ENCODE measurements at places on chromosomes 12 and 14.

DNA sequence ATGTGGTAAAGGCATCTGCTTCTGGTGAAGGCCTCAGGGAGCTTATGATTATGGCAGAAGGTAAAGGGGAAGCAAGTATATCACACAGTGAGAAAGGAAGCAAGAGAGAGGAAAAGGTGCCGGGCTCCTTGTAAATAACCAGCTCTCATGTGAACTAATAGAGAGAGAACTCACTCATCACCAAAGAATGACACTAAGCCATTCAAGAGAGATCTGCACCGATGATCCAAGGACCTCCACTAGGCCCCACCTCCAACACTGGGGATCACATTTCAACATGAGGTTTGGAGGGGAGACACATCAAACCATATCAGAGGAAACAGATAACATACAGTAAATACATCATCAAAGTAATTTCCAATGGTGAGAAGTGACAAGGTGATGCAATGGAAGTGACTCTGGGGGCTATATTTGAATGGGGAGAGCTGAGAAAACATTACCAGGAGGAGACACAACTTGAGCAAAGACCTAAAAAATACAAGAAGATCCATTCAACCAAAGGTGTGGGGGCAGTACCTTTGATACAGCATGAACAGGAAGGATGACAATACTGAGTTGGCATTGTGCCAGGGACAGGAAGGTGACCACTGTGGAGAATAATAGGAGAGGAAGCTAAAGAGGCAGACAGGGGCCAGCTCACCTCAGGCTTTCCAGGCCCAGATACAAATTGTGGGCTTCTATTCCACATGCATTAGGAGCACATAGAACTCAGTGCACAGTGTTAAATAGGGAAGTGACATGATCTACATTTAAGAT lies 134.4 kb upstream of the GRIP1 start:
- DNase-seq, result no peak

DNA sequence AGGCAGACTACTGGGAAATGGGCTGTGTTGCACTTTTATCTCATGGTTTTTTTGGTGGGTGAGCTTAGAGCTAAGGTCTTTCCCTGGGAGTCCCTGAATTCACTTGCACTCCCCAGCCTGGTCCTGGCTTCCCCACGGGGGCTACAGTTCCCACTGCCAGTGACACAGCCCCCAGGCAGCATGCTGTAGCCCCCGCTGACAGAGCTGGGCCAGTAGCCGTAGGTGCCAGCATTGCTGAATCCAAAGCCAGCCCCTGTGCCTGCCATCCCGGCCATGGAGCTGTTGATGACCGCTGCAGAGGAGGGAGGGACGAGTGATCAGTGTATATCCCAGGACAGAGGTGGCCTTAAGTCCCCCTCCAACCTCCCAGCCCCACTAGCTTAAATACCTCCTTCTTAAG lies 6.9 kb upstream of the KRT72 start:
- no peak for DNase-seq

DNA sequence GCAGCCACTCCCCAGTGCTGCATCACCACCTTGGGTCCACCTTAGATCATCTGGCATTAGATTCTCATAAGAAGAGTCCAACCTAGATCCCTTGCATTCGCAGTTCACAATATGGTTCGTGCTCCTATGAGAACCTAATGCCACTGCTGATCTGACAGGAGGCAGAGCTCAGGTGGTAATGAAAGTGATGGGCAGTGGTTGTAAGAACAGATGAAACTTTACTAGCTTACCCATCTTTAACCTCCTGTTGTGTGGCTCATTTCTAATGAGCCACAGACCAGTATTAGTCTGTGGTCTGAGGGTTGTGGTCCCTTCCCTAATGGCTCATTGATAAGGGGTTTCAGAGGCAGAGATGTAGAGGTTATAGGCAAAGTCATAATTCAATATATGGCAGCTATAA lies 615.9 kb upstream of the MIS18BP1 start:
- no peak for DNase-seq

DNA sequence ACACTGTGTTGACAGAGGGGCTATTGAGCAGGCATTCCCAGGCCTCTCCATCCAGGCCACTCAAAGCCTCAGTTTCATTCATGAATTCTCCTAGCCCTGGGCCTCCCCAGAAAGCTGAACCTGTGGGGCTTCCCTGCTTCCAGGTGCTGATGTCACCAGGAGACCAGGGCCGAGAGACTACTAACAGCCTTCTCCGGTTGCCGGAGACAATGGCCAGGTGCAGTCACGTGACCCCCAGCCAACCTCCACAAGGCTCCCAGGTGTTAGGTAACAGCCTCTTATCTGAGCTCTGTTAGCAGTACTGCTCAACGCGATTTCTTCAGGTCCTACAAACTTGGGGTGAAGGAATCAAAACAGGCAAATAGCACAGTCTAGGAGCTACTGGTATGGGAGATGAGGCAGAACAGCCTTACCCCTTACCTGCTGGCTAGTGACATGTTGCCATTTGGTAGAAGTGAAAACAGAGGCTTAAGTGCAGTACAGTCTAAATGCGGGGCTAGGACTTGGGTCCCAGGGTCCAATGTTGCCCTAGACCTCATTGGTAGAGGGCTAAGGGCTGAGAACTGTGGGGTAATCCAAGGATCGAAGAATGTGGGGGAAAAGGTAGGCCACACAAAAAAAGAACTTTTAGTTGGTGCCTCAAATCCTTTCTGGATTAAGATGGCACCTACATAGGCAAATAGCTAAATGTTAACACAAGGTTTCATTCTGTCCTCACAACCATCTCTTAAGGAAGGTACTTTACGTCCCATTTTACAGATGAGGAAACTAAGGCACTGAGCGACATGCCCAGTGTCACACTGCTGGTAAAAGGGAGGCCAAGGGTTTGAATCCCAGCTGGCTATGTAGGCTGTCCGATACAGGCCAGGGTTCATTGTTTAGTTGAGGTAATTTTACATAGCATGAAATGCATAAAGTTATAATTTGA lies 3.8 kb downstream of the CCDC88C start:
- no peak for DNase-seq

DNA sequence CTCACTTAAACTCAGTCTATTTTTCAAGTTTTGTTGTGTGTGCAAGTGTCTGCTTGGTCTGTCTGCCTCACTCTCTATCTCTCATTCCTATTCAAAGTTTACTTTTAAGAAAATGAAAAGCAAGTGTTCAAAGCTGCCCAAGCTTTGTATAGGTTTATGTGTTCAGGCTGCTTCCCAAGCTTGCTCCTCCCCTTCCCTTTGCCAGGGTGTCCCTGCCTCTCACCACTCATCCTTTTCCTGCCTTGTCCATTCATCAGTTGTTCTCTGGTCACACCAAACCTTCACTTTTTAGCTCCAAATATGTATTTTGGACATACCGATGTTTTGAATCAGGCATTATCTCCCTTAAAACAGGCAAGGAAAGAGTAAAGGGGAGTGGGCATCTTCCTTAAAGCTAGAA lies 41.3 kb downstream of the STK38L start:
- no peak for DNase-seq

GRCh38 chr14:65676361-65677014 lies 264.0 kb downstream of the FUT8 start:
- no peak for DNase-seq

DNA sequence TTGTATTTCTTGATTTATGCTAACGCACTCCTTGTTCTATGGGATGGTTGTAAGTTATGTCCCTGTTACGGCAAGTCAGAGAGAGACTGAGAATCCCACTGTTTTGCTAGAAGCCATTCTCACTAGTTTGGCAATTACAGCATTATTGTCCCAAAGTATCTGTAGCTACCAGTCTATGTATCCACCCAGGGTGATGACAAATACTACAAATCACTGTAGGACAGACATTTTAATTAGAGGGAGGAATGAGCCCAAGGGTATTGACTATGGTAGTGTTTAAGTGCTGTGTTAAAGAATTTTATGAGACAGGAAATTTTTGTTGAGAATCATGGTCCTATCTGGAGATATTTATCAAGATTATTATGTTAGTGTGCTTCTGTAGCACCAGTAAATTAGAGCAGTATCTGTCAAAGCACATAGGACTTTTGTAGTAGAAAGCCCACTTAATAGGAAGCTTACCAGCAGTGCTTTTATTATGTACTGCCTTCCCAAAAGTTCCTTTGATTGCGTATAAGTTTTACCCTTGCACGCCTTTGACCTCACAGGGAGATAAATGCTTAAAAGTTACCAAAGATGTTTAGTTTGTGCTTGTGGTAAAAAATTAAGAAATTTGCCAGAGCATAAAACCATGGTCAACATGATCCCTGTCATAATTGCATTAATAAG lies 10.7 kb downstream of the PRKCH start:
- DNase-seq, result no peak

GRCh38 chr12:79415321-79415720 lies 275.4 kb downstream of the PAWR start:
- no peak for DNase-seq

DNA sequence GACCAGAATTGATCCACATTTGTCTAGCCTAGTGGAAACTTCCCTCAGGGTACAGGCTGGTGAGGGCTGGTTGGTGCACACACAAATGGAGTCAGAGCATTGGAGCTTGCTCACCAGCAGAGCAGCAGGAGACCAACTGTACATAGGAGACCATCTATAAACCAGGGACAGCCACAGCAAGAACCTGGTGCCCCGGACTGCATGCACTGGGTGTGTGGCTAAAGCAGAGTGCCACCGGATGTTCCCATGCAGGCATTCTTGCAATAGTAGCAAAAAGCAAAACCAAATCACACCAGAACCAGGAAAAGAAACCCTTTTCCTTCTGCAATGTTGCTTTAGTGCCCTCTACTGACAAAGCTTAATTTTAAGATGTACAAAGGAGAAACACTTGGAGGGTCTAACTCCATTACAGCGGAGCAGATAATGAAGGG lies 136.4 kb downstream of the MDGA2 start:
- DNase-seq, result no peak

DNA sequence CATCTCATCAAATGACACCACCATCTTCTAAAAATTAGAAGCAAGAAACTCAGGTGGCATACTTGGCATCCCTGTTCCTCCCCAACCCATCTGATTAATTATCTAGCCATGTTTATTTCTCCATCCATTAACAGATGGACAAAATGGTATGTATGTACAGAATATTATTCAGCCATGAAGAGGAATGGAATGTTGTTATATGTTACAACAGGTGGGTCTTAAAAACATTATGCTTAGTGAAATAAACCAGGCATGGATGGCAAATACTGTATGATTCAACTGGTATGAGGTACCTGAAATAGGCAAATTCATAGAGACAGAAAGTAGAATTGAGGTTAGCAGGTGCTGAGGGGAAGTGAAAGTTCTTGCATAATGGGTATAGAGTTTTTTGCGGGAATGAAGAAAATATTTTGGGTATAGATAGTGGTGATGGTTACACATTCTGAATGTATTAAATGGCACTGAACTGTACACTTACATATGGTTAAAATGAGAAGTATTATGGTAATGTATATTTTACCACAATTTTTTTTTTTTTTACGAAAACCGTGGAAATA lies 17.5 kb downstream of the YY1 start:
- DNase-seq, result no peak

DNA sequence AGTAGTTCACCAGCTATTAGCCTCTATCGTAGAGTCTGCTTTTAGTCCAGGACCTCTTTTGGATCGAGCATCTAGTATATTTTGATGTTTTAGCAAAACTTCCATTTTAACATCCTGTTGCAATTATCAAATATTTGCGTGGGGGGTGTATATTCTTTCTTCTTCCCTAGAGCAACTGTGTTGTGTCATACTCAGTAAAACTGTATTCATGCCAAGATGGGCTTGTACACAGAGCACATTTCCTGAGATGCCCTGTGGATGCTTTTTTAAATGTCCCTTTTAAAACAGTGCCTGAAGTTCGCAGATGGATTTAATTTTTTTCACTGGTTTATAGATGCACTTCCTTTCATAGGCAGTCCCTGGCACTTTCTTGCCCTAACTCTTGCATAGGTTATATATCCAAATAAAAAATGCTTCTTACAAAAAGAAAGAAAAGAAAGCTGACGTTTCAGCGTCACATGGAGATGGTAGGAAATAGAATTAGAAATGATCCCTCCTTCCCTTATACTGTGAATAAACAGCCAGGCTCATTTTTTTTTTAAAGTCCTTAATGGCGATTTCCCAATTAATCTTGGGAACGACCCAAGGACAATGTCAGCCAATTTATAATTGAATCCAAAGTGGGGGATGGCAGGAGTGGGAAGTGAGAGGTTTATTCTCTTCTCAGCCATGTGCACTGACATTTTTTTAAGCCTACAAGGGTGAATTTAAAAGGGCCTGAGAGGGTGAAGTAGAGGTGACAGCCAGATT lies 247.0 kb downstream of the SLC41A2 start:
- no peak for DNase-seq

DNA sequence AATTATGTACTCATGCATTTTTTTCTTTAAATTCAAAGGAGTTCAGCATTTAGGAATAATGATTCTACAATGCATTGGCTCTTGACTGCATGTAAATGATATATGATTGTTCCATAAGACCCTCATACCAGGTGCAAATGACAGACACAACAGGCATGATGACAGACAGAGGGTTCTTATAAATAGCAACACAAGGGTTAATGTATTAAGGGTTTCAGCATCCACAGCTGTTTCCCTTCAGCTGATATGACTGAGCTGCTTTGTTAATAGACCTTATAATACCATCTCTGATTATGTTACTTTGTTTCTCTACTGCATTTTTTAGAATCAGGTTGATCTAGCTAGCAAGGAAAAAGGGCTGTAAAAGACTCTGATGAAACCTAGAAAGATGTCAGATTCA lies 90.8 kb upstream of the TMTC2 start:
- DNase-seq, result no peak

DNA sequence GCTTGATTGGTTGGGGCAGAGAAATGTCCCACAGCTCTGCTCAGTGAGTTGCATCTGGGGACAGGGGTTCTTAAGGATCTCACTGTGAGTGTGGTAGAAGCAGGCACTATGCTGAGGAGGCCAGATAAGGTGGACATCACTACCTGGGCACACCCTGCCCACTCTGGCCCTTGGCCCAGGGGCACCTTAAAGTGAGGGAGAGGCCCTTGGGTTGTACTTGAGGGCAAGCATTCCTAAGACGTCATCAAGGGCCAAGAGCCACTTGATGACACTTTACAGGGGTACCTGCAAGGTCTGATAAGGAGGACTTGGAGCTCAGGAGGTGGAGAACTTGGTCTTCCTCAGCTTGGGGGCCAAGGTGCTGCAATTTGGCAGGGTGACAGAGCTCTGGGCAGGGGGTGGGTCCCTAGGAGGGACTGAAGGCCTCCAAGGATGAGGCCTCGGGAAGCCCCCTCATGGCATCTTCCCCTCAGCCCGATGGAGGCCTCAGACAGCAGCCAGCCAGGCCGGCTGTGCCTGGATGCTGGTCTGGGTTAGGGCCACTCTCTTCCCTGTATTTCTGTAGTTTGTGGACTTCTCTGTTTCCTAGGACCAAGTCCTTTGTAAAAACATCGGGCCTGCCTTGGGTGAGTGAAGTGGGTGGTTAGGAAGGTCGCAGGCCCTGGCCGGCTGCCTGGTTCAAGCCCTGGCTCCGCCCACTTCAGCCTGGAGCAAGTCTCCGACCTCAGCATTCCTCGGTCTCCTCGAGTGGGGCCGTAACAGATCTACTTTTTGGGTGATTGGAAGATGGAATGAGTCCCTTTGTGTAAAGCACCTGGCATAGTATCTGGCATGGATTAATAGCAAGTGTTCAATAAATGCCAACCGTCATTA lies 24.8 kb downstream of the GPR68 start:
- no peak for DNase-seq

GRCh38 chr12:116442946-116443345 lies 116.2 kb upstream of the MAP1LC3B2 start:
- DNase-seq, result no peak
